Karpas-422 (cell line): ENCODE measurements at places on chromosomes 2 and 18. TPM values are rescaled to one million over a fixed set of nuclear protein-coding genes. Genes with fewer than 3 reads are reported as not detected.

Gene LONRF2
- total RNA-seq: not detected in 2 replicates

Gene IL1B
- total RNA-seq: not detected in 2 replicates

Gene IRS1
- total RNA-seq: 3.5 and 3.9 TPM in 2 replicates

Gene NT5C1B
- not detected in 2 replicates for total RNA-seq

Gene TRPM8
- not detected in 2 replicates for total RNA-seq

Gene TEKT4
- total RNA-seq: not detected in 2 replicates

Gene HNMT
- not detected in 2 replicates for total RNA-seq

Gene SCG2
- total RNA-seq: not detected in 2 replicates

Gene REG3A
- total RNA-seq: not detected in 2 replicates

Gene CAPN13
- total RNA-seq: not detected in 2 replicates

Gene MOCOS
- total RNA-seq: not detected in 2 replicates

Gene DSG4
- 4.5 and 8.3 TPM in 2 replicates for total RNA-seq

Gene UGT1A10
- 0.11 and 0.14 TPM in 2 replicates for total RNA-seq

Gene DQX1
- total RNA-seq: 1.4 and 22.6 TPM in 2 replicates

Gene SERPINB10
- not detected in 2 replicates for total RNA-seq

Gene ATP6V1C2
- not detected in 2 replicates for total RNA-seq

Gene GNLY
- total RNA-seq: not detected in 2 replicates

GRCh38 chr2:155633060-155633839 lies 699.3 kb downstream of the NR4A2 start:
- DNase-seq: no peak

DNA sequence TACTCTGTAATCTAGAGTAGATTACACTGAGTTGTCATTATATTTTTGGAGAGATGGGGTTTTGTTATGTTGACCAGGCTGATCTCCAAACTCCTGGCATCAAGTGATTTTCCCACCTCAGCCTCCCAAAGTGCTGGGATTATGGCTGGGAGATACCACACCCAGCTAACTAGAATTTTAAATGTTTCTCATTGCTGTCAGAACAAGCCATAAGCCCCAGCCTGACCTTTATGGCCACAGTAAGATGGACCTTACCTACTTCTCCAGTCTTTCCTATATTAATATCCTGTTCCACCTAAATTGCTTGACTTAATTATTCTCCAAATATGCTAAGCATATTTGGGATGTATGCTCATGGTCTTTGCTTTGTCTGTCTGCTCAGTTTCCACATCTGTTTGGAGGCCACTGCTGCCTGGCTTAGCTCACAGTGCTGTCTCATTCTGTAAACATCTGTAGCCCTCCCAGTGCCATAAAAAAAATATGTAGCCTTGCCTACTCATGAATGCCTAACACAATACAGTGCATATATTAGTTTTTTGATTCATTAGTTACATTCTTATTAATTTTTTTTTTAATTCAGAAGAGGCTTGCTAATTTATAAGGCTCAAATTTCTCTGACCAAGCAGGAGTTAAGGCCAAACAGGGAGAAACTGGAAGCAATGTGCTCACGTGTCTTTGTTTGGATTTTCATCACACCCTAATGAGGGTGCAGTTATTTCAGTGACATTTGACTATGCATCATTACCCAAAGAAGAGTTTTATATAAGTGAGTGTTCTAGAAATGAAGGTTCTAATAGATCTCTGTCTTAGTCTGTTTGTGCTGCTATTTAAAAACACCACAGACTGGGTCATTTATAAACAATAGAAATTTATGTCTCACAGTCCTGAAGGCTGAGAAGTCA lies 45.3 kb upstream of the PSME4 start:
- DNase-seq: no peak

DNA sequence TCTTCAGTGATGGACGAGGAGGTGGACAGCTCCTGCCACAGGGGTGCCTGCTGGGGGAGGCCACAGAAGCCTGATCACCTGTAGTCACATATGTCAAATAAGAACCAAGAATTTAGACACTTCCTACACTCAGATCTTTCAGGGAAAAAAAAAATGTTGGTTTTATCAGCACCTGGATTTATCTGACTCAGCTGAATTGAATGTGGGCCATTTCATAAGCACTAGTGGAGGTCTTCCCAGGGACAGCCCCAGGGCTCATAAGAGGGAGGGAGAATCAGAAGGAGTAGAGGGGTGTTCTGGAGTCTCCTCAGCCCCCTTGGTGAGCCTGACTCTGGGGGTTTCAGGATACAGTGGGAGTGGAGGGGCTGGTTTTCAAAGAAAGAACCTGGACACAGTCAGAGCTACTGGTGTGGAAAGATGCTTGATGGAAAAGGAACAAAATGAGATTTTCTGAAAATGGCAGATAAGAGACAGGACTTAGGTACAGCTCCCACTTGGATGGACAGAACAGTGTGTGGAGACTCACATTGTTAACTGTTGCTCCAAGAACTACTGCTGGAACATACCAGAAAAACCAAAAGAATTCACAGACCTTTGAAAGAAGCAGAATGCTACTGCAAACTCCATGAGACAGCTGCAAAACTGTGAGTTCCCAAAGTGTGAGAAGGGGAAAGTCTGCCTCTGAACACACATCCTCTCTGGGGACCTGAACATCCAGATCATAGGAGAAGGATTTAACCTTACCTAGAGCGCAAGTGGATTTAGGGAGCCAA lies 45.4 kb downstream of the LCT start:
- no peak for DNase-seq

GRCh38 chr2:126733795-126734194 lies 77.8 kb downstream of the GYPC start:
- no peak for DNase-seq

DNA sequence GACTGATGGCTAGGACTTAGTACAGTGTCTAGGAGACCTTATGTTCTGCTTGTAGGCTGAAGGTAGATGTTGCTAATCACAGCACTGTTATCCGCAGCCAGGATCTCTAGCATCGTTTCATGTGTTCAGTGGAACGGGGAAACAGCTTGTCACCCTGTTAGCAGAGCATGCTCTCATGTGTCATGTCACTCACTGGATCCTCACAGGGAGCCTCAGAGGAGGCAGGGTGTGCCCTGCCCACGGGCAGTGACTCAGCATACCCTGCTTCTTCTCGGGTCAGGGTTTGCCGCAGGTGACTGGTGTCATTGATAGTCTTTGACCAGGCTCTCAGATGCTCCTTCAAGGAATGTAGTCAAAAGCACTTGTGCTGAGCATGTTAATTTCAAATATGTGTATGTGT lies 44.4 kb downstream of the RPIA start:
- DNase-seq: no peak

- DNase-seq: no peak
Observed at GRCh38 chr2:25333981-25334380, 7.7 kb downstream of the DNMT3A start.

- no peak for DNase-seq
Observed at GRCh38 chr2:197558393-197558792, 42.5 kb downstream of the MOB4 start.

DNA sequence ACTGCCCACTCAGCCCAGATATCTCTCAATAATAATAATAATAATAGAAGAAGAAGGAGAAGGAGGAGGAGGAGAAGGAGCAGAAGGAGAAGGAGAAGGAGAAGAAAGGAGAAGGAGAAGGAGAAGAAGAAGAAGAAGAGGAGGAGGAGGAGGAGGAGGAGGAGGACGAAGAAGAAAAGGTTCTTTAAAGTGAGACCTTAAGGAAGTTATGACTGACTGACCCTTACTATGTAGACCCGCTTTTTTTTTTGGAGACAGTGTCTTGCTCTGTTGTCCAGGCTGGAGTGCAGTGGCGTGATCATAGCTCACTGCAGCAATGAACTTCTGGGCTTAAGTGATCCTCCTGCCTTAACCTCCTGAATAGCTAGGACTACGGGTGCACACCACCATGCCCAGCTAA lies 88.9 kb upstream of the RFX8 start:
- DNase-seq: no peak

DNA sequence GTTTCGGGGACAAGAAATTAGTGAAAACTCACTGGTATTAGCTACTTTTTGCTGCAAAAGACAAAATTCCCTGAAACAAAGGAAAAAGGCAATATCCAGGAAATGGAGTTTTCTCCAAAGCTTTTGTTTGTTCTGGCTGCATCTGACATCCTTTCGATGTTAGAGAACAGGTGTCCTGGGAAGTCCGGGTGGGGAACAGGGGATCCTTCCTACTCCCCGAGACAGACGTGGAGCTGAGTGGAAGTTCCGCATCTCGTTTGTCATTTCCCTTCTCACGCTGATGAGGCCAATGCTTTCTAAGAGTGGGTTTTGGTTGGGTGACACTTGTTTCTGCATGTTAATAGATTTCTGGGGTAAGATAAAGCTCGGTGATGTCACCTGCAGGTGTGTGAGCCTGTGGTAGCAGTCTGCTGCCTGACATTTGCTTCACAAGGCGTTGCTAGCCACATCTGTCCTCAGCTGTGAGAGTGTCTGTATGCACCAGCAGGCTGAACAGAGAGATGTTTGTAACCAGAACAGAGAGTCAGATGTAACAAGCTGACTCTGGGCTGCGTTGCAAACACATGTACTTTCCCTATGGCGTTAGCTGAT lies 125.9 kb downstream of the ACOXL start:
- DNase-seq: peak; percentile 74

DNA sequence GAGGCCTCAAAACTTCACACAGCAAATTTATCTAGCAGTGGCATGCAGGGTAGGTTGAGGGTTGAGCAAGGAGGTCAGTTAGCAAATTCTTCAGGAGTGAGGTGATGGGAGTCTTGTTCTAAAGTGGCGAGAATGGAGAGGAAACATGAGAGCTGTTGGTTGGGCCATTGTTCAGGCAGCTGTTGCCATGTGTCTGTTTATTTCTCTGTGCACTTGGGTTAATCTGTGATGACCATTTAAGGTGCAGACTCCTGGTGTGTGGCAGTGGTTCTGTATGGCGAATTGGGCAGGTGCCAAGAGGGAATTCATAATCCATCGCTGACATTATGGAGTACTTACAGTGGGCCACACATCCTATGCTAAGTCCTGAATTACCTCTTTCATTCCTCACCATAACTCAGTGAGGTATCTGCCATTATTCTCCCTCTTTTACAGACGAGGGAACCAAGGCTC lies 30.4 kb downstream of the TMEM178A start:
- DNase-seq: no peak

DNA sequence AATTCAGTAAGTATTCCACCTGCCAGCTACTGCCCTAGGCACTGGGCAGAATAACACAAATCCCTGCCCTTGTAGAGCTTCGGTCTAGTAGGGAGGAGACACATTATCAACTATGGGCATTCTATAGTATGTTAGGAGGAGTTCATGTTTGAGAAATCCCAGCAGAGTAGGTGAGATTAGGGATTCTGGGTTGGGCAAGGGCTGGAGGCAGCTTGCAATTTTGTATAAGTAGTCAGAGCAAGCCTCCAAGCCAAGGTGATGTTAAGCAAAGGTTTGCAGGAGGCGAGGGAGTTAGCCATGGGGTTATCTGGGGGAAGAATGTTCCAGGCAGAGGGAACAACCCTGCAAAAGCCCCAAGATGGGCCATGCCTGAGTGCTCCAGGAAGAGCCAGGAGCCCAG lies 187.9 kb upstream of the HS6ST1 start:
- DNase-seq: no peak

- DNase-seq: no peak
Observed at GRCh38 chr2:52416340-52416739, 1351.3 kb upstream of the CHAC2 start.

DNA sequence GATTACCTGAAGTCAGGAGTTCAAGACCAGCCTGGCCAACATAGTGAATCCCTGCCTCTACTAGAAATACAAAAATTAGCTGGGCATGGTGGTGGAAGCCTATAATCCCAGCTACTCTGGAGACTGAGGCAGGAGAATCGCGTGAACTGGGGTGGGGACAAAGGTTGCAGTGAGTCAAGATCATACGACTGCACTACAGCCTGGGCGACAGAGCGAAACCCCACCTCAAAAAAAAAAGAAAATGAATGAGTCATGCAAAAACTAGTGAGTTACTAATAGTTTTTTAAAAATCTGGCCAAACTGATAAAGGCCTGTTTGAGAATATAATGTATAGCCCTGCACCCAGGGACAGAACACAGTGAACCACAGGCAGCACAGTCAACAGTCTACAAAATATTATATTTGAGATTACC lies 17.5 kb downstream of the AFG3L2 start:
- DNase-seq: no peak

DNA sequence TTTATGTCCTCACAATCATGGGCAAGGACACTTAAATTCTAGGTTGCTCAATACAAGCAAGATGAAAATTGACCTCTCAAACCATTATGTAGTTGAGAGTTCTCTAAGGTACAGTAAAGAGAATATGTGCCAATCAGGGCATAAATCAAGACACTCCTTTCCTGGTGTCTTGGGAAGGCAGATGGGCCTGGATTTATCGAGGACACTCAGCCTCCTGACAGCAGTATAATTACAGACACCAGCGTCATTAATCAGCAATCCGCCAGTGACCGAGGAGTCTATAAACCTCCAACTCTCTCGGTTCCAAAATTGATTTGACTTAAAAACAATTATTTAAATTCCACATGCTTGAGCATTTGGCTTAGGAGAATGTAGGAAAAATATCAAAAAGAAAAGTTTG lies 75.7 kb upstream of the DAPL1 start:
- no peak for DNase-seq

DNA sequence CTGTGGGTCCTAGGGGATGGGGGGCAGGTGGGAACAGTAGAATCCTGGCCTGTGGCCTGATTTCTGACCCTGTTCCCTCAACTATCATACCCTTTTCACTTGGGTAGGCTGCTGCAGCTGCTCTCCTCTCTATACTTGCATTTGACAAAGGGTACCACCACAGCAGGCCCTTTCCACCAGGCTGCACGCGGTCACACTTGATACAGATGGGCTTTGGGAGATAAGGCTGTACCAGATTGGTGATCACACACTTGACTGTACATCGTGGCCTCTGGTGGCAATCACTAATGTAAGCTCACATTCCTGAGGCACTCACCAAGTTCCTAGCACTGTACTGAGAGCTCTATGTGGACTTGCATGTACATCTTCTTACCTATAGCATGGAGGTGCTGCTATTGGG lies 1.6 kb upstream of the RALB start:
- DNase-seq: no peak

- no peak for DNase-seq
Observed at GRCh38 chr2:219179601-219180465, 1.8 kb downstream of the RETREG2 start.

DNA sequence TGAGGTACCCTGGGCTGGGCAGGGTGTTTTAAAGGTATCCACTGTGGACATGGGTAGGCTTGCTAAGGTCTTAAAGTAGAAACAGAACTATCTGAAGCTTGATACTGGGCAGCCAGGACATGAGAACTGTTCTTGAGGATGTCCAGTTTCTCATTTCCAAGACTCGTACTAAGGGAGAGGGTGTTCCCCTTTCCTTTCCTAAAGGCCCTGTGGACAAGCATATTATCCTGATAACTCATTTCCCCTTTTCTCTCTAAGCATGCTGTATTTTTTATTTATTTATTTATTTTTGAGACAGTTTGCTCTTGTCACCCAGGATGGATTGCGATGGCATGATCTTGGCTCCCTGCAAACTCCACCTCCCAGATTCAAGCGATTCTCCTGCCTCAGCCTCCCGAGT lies 273.6 kb downstream of the PRKCE start:
- no peak for DNase-seq
